ENCODE measurements at places on chromosomes 5 and 9. TPM values are rescaled to one million over a fixed set of nuclear protein-coding genes. Genes with fewer than 3 reads are reported as not detected.

DNA sequence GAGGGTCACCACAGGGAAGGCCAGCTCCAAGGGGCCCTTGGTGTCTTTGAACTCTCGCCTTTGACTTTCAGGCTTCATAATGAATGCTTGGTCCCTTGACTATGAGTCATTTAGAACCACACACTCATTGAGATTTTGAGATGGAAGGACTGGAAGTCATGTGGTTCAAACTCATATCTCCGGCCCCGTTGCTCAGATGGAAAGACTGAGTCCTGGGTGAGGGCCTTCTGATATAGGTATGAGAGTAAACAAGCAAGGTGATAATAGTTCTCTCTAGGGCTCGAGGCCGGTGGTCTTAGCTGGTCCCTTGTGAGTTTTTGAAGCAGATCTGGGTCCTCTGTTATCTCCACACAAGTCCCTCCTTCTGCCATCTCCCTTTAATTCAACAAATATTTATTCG, 210.6 kb downstream of the PAX5 start:
- no peak overlapping the region for H3K4me3 ChIP-seq
- no peaks in the 10 kb centered on the region for H3K4me1 ChIP-seq
- no peaks in the 10 kb centered on the region for H3K36me3 ChIP-seq
- peaks cover 62% of the 10 kb centered on the region for H3K27me3 ChIP-seq

DNA sequence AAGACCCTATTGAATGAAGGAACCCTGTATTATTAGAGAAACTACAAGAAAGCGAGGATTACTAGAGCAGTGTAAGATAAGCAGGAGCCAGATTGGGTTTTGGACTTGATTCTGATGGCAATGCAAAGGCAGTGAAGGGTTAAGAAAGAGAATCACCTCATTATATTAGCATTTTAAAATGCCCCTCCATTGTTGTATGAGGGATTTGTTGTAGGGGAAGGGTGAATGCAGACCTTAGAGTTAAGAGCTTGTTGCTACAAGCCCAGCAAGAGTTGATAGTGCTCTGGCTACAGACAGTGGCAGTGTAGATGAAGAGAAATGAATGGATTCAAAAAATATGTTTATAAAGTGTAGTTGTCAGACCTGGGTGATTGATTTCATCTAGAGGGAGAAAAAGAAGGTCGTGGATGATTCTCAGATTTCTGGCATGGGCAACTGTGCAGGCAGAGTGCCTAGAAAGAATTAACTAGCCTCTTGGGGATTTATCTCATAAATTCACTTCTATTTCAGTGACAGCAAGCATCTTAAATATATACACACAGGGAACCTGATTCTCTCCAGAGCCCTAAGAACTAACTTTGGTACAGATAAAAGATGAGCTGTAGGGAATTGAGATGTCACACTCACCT, 344.8 kb downstream of the ARRDC3 start:
- no peaks in the 10 kb centered on the region for H3K36me3 ChIP-seq
- no peak overlapping the region for H3K4me3 ChIP-seq
- H3K27ac ChIP-seq: no peak overlapping the region
- no peak for DNase-seq
- H3K27me3 ChIP-seq: no peaks in the 10 kb centered on the region

- H3K4me3 ChIP-seq: no peak overlapping the region
- peaks cover 16% of the 10 kb centered on the region for H3K4me1 ChIP-seq
- H3K27me3 ChIP-seq: no peaks in the 10 kb centered on the region
- no peak overlapping the region for H3K27ac ChIP-seq
- no peak for DNase-seq
Measured at GRCh38 chr5:74212336-74212735, 428.2 kb downstream of the ENC1 start.

GRCh38 chr9:36713515-36714490, 141.1 kb downstream of the MELK start:
- H3K27ac ChIP-seq: no peak overlapping the region
- DNase-seq: no peak
- no peak overlapping the region for H3K4me3 ChIP-seq
- H3K36me3 ChIP-seq: no peaks in the 10 kb centered on the region
- no peaks in the 10 kb centered on the region for H3K4me1 ChIP-seq

The C6 gene
- total RNA-seq: not detected

The FOXD4L6 gene
- not detected for total RNA-seq

DNA sequence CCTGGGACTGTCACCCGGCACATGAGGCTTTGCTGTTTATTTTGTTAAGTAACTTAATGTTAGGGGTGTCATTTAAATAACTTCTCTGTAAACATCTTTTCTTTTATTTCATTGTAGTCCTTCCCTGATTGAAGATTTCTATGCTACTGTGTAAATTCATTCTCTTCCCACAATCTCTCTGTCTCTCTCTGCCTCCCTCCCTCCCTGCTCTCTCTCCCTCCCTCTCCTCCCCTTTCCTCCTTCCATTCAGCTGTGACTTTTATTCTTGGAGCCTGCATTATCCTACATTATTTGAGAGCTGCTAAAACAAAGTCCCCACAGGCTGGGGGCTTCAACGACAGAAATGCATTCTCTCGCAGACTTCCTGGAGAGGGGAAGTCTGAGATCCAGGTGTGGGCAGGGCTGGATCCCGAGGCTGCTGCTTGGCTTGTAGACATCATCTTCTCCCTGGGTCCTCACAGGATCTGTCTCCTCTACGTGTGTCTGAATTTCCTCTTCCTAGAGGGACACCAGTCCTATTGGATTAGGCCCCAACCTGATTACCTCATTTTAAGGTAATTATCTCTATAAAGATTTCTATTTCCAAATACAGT, 18.4 kb downstream of the UBE2QL1 start:
- H3K4me1 ChIP-seq: no peaks in the 10 kb centered on the region
- H3K27ac ChIP-seq: no peak overlapping the region
- H3K4me3 ChIP-seq: no peak overlapping the region

GRCh38 chr9:112120439-112120925, 54.6 kb downstream of the SUSD1 start:
- H3K27me3 ChIP-seq: no peaks in the 10 kb centered on the region
- H3K36me3 ChIP-seq: peaks cover 19% of the 10 kb centered on the region
- H3K4me3 ChIP-seq: no peak overlapping the region
- no peak overlapping the region for H3K27ac ChIP-seq

The KIF4B gene
- not detected for total RNA-seq

DNA sequence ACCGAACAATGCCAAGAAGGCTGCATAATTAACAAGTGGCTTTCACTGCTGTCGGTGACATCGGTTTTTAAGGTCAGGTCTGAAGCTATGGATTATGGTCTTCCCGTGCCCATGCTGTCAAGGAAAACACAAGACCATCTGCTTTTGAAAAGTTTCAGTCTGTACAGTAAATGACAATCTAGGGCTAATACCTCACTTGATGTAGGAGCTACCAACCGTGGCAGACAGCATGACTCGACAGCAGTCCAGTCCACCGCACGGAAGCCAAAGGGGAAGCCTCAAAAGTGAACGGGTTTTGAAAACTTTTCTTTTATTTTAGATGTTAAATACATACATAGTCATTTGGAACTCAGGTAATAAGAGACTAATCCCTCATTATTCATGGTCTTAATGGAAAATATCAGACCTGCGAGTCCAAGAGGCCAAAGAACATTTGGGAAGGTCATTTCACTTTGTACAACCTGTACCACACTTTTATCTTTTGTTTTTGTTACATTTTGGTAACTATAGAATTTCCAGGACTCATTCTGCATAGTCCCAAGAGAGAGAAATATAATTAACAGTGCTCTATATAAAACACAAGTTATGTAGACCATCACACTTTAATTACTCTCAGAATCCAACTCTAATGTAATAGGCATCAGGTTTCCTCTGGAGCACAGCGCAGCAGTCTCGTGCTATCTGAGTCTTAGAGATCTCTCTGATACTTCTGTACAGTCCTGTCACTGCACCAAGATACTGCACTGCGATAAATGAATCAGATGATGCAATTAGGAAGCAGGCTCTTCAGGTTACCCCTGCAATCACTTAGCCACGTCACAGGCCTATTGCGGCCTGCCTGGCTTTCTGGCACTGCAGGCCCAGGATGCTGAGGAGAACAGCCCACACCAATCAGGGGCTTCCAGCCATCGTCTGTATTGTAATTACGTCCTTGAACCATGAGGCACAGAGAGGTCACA, 184.9 kb downstream of the FANCC start:
- peaks cover 34% of the 10 kb centered on the region for H3K4me1 ChIP-seq
- H3K36me3 ChIP-seq: peaks cover 4% of the 10 kb centered on the region
- H3K27ac ChIP-seq: no peak overlapping the region
- DNase-seq: no peak
- no peaks in the 10 kb centered on the region for H3K27me3 ChIP-seq
- no peak overlapping the region for H3K4me3 ChIP-seq

DNA sequence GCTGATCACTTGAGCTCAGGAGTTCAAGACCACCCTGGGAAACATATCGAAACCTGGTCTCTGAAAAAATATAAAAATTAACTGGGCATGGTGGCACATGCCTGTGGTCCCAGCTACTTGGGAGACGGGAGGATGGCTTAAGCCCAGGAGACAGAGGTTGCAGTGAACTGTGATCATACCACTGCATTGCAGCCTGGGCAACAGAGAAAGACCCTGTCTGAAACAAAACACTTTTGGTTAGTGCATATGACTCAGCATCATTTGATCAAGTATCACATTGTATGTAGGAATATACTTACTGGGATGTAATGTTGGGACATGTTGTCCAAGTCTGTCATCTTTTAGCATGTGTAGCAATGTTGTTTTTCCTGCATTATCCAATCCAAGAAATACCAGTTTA, 12.0 kb downstream of the SAR1B start:
- peaks cover 15% of the 10 kb centered on the region for H3K36me3 ChIP-seq
- H3K4me1 ChIP-seq: peaks cover 6% of the 10 kb centered on the region
- DNase-seq: no peak
- H3K4me3 ChIP-seq: no peak overlapping the region
- H3K27ac ChIP-seq: no peak overlapping the region
- H3K27me3 ChIP-seq: no peaks in the 10 kb centered on the region

- DNase-seq: peak; percentile 87
- H3K4me3 ChIP-seq: no peak overlapping the region
- H3K4me1 ChIP-seq: peaks cover 4% of the 10 kb centered on the region
- no peaks in the 10 kb centered on the region for H3K27me3 ChIP-seq
- H3K36me3 ChIP-seq: peaks cover 37% of the 10 kb centered on the region
Measured at GRCh38 chr9:134827993-134828392, 52.6 kb upstream of the FCN2 start.

GRCh38 chr5:117072439-117072838, 497.8 kb upstream of the SEMA6A start:
- no peak overlapping the region for H3K27ac ChIP-seq
- H3K4me1 ChIP-seq: no peaks in the 10 kb centered on the region
- peaks cover 1% of the 10 kb centered on the region for H3K36me3 ChIP-seq
- no peak overlapping the region for H3K4me3 ChIP-seq
- DNase-seq: no peak

DNA sequence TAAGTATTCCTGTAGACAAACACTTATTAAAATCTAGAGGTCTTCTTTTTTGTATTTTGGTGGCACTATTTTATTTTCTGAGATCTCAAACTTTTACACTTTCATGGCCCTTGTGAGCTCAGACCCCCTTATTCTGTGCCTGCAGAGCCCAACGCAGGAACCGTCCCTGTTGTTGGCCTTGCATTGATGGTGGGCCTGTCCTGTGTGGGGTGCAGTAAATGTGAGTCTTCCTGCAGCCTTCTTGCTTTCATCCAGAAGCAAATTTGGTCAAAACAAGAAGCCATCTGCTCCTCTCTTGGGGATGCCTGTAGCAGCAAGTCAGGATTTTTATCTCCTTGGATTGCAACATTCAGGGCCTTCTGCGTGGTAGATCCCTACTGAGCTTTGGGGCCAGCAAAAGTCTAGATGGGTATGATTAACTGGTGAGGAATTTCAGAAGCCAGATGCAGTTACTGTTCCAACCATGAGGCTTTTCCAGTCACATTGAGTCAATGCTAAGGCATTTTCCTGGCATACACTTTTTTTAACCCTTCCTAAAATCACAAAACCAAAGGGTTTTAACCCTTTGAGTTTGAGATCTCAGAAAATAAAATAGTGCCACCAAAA, 31.7 kb downstream of the BASP1 start:
- no peak for DNase-seq
- peak overlapping the region; percentile 95 for H3K27ac ChIP-seq
- H3K4me3 ChIP-seq: no peak overlapping the region

- no peaks in the 10 kb centered on the region for H3K36me3 ChIP-seq
- no peak for DNase-seq
- H3K27ac ChIP-seq: peak overlapping the region; percentile 73
- H3K27me3 ChIP-seq: no peaks in the 10 kb centered on the region
- H3K4me3 ChIP-seq: peak overlapping the region; percentile 77
Measured at GRCh38 chr5:180495292-180495691, 1.1 kb downstream of the CNOT6 start.

The DRD1 gene
- total RNA-seq: 0.35 TPM

The ZNF366 gene
- total RNA-seq: not detected

GRCh38 chr9:131481441-131482342, 21.0 kb upstream of the POMT1 start:
- H3K4me3 ChIP-seq: no peak overlapping the region
- peaks cover 43% of the 10 kb centered on the region for H3K36me3 ChIP-seq
- peak; percentile 60 for DNase-seq

- H3K4me3 ChIP-seq: no peak overlapping the region
- H3K27me3 ChIP-seq: no peaks in the 10 kb centered on the region
- no peak for DNase-seq
- no peaks in the 10 kb centered on the region for H3K36me3 ChIP-seq
Measured at GRCh38 chr9:129336130-129336528, 158.1 kb upstream of the IER5L start.

All from chondrocyte (in vitro differentiated cells).